ENCODE measurements at places on chromosomes 1 and 21.

DNA sequence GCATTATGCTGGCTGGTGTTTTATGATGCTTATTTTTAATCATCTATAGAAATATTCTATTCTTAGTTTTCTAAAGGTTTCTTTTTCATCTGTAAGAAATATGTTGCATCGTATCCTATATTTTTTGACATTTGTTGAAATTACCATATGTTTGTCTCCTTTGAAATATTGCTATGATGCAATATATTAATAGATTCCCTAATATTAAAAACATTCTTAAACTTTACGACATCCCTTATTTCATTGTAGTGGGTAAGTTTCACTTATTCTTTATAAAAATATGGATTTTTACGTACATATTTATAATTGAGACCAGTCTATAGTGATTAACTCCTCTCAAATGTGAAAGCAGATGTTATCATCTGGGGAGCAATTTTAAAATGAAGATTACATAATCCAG lies 258.2 kb upstream of the DUSP10 start:
- no peak for DNase-seq

GRCh38 chr1:212455803-212456528 lies 23.2 kb downstream of the NENF start:
- peak; percentile 73 for DNase-seq

GRCh38 chr1:205417870-205418635 lies 3.8 kb downstream of the LEMD1 start:
- DNase-seq: no peak

DNA sequence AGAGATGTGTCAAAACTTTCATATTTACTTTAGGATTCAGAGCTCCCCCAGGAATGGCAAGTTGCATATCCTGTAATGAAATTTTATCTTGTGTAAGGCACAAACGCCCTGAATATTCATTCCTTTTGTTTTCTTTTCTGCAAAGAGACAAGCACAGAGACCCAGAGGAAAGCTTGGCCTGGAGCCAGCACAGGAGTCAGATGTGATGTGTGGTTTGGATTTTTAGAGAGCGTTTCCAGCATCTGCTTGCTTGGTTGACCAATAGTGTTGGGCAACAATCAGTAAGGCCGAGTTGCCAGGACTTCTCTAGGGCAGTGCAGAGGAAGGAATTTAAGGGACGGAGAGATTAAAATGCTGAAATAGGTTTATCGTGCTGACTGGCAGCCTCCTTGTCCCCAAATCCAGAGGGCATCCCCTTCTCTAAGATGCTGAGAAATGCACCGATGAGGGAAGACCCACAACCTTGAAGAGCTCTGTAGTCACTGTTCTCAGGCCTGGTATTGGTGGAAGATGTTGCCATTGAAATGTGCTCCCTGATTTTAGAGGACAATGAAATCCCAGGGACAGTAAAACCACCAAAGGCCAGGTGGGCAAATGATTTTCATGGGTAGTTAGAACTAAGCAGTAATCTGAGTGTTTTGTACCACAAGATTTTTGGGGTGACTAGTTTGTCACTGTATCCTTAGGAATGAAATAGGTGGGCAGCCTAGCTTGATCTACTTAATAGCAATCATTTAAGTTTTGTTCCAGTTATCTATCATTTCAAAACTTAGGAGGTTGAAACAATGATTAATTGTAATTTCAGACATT lies 37.9 kb upstream of the RHOU start:
- no peak for DNase-seq

GRCh38 chr1:155463865-155464650 lies 98.5 kb downstream of the ASH1L start:
- DNase-seq: no peak

DNA sequence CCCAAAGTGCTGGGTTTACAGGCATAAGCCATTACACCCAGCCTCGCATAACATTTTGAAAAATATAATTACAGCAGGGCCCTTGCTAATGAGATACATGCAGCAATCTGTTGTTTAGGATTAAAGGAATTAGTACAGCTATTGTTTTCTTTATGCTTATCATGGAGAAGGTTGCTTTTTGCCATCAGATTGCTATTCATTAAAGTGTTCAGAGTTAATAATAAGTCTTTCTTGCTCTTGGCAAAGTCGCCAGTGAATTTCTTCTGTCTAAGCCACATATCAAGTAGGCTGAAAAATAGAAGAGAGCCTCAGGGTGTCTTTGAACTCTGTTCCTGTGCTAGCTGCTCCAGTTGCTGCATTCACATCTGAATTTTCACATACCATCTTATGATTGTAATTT lies 144.1 kb downstream of the POU2F1 start:
- DNase-seq: no peak

DNA sequence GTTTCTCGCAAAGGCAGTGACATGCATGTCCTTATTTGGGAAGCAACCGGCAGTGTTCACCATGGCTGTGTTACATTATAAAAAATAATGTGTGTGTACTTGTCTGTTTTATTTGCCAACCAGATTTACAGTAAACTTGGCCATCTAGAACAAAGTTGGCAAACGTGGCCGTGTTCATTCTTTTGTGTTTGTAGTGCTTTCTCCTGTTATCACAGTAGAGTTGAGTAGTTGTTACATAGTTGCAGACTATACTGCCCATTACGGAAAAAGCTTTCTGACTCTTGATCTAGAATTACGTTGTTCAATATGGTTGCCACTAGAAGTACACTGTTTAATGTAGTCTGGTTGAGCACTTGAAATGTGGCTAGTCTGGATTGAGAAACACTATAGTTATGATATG lies 19.4 kb downstream of the SOAT1 start:
- no peak for DNase-seq

Measured in activated CD4-positive, alpha-beta T cell treated with anti-CD3 and anti-CD28 coated beads for 4 hours (primary cell).